ENCODE measurements at places on chromosomes 2 and 18.

DNA sequence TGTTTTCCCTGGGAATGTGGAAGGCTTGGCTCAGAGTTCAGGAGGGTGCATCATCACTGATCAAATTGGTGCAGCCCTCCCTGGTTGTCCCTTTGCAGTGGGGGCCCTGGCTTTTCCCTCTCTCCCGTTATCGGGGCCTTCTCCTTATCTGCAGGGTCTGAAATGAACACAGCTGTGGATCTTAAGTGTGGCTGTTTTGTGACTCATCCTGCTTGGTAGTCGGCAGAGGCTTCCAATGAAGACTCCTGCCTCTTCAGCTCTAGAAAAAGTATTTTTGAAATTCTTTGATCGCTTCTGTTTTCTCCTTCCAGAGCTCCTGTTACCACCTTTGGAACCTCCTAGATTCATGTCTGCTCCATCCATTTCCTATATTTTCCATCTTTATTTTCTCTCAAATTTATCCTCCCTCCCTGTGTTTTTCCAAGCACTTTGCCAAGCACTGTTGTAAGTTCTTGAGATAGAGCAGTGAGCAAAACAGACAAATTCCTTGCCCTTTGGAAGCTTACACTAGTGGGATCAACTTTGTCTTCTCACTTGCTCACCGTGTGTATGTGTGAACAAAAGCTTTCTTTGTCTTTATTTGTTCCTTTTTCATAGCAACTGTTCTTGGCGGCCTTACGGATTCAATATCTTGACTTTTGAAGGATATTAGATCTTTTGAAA is 45.7 kb downstream of the RALB start:
- no peak overlapping the region for H3K27ac ChIP-seq
- ATAC-seq, result no peak
- no peak overlapping the region for H3K4me3 ChIP-seq
- no peaks in the 10 kb centered on the region for H3K27me3 ChIP-seq
- peaks cover 15% of the 10 kb centered on the region for H3K4me1 ChIP-seq

GRCh38 chr2:162244541-162245031 is 1.3 kb upstream of the FAP start:
- no peaks in the 10 kb centered on the region for H3K4me1 ChIP-seq
- no peak for ATAC-seq
- no peaks in the 10 kb centered on the region for H3K36me3 ChIP-seq
- H3K27me3 ChIP-seq, result peaks cover 4% of the 10 kb centered on the region

DNA sequence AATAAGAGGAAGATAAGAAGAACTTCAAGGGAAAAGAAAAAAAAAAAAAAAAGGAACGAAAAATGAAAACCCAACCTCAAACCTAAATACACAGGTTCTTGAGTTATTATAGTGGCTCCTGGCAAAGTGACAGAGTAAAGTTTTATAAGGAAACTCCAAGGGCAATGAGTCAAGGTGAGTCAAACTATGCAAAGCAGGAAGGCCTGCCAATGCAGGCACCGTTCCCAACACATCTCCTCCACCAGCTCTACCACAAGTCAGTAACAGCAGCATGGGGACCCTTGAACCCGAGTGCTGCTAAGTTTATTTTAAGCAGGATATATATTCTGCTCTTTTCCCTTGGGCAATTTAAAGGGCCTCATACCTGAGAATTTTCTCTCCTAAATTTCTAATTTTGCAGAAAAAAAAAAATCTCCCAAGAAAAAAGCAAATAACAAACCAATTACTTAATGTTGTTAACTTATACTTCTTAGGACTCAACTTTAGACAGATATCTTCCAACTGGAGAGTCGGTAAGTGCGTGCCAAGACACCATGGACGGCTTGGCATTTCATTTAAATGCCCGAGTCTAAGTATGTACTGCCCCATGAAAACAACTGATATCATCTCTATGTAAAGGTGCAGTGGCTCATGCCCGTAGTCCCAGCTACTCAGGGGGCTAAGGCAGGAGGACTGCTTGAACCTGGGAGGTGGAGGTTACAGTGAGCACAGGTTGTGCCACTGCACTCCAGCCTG is 75.7 kb upstream of the TFCP2L1 start:
- no peak for ATAC-seq
- H3K27me3 ChIP-seq, result no peaks in the 10 kb centered on the region
- peaks cover 67% of the 10 kb centered on the region for H3K36me3 ChIP-seq
- H3K4me3 ChIP-seq, result no peak overlapping the region
- no peak overlapping the region for H3K27ac ChIP-seq

DNA sequence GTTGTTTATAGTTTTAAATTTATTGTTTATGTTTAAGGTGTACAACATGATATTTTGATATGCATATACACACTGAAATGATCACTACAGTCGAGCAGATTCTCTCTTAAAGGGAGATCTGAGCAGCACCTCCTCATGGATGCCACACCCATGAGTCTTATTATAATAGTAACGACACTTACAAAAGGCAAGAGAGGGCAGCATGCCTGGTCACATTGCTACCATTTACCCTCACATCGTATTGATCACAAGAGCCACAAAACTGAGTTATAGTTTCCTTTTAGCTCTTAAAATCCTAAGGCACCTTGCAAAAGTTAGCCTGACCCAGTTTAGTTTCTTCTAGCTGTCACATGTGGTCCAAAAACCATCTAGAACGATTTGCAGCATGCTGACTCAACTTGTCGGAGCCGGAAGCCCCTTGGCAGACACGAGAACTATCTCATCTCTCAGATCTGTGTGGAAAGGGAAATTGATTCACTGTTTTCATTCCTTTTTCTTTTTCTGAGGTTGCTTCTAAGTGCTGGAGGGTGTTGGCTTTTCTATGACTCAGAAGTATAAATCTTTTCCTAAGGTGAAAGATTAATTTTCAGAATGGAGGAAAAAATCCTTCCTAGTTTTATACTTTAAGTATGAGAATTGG is 85.3 kb downstream of the CDC42EP3 start:
- H3K4me3 ChIP-seq, result peak overlapping the region; percentile 13
- H3K27ac ChIP-seq, result peak overlapping the region; percentile 74
- H3K4me1 ChIP-seq, result peaks cover 67% of the 10 kb centered on the region

DNA sequence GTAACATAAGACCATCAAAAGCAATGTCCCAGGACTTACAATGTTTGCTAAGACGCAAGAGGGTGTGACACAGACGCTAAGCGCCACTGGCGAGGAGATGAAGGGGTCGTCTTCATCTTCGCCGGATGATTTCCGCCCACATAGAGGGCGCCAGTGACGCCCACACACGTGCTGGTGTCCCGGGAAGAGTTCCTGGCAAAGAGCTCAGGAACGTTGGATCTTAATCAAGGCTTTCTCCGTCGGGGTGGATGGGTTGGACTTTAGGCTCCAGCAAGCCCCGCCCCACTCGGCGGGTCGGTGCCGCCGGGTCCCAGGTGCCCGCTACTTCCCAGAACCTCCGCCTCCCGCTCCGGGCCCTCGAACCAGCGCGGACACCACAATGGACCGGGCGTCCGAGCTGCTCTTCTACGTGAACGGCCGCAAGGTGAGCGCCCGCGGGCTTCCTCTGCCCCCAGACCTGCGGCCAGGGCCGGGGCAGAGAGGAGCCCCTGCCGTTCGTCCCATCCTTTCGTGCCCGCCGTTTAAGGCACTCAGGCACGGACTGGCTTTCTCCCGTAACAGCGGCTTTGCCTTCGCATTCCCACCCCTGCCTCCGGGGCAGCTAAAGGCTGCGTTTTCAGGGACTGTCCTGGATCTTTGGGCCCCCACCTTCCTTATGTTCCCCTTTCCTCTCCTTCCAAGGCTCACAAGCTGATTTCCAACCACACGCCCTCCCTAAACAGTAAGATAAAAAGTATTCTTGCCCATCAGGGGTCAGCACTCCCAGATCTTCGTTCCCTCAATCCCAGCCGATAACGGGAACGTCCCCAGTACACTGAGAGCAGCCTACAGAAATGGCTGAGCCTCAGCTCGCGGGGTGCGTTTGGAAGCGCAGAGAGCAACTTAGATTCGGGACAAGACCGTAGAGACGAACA is at the start of gene AOX1:
Gene AOX1, plus strand, starts transcription at position 285 of the 914 bp plus-strand sequence. Its CDS starts 95 bp downstream, at position 380.
- H3K36me3 ChIP-seq, result peaks cover 6% of the 10 kb centered on the region
- peaks cover 9% of the 10 kb centered on the region for H3K4me1 ChIP-seq
- H3K4me3 ChIP-seq, result peak within 1 kb of the TSS; percentile 73
- H3K27me3 ChIP-seq, result peaks cover 40% of the 10 kb centered on the region
- ATAC-seq, result peak; percentile 34

DNA sequence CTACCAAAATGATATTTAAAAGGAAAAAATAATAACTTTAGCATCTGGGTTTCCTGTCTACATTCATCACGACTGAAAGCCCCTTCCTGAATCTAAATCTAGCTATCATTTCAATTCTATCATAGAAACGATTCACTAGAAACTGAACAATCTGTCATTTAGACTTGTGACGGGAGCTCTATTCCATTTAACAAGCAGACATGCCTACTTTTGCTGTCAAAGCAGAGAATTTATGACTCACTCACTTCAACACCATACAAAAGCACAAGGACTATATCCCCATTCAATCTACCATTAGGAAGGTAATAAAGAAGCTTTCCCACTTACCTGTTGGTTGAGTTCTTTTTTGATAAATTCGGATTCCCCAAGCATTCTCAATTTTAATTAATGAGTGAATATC is 1072.3 kb downstream of the LRP1B start:
- no peak overlapping the region for H3K4me3 ChIP-seq
- no peaks in the 10 kb centered on the region for H3K27me3 ChIP-seq
- H3K36me3 ChIP-seq, result no peaks in the 10 kb centered on the region
- no peaks in the 10 kb centered on the region for H3K4me1 ChIP-seq
- no peak for ATAC-seq

- no peak overlapping the region for H3K4me3 ChIP-seq
- H3K36me3 ChIP-seq, result peaks cover 61% of the 10 kb centered on the region
- ATAC-seq, result no peak
- H3K4me1 ChIP-seq, result no peaks in the 10 kb centered on the region
Measured at GRCh38 chr2:32745191-32745590, 117.3 kb downstream of the TTC27 start.

- H3K36me3 ChIP-seq, result peaks cover 24% of the 10 kb centered on the region
- ATAC-seq, result no peak
- H3K4me3 ChIP-seq, result peak overlapping the region; percentile 77
- peaks cover 41% of the 10 kb centered on the region for H3K4me1 ChIP-seq
- H3K27me3 ChIP-seq, result peaks cover 68% of the 10 kb centered on the region
- H3K27ac ChIP-seq, result peak overlapping the region; percentile 67
Measured at GRCh38 chr2:8684540-8684877, 2.7 kb downstream of the ID2 start.

DNA sequence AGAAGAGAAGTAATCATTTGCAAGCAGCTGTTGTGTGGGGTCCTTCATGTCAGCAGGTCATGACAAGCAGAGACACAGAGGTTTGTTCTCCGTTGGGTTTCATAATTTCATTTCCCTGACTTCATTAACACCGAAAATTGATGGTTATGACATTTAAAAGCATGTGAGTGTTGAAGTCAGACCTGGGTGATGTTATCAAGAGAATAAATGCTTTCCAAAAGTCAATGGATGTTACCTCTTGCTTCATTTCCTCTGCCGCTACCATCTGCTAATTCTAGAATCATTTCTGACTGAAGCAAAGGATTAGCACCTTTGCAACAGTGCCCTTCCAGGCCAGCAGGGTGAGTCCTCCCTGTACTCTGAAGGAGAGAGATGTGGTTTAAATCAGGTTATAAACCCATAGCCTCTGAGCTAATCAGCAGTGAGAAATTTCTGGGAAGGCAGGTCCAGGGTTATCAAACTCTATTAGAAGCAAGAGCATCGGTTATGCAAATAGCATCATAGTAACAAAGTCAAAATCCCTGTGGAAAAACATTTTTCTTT is 446.2 kb downstream of the PIK3C3 start:
- H3K36me3 ChIP-seq, result no peaks in the 10 kb centered on the region
- H3K27me3 ChIP-seq, result no peaks in the 10 kb centered on the region
- H3K27ac ChIP-seq, result no peak overlapping the region
- no peak for ATAC-seq

DNA sequence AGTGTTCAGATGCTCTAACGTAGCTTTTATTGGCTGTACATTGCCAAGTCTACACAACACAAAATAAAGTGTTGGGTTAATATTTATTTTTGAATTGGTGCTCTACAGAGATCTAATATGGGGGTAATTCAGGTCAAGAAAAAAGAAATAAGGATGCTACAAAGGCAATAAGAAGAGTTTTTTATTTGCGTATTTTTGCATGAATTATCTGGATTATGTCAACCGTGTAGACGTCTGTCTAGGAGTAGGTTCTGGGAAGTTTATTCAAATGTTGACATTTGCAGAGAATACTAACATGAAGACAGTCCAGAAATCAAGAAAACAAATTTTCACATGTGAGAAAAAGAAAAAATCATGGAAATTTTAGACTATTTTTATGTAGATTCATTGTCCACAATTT is 876.7 kb upstream of the POU3F3 start:
- no peak overlapping the region for H3K27ac ChIP-seq
- no peaks in the 10 kb centered on the region for H3K4me1 ChIP-seq
- H3K36me3 ChIP-seq, result no peaks in the 10 kb centered on the region
- no peak for ATAC-seq
- no peak overlapping the region for H3K4me3 ChIP-seq

- no peak overlapping the region for H3K27ac ChIP-seq
- H3K27me3 ChIP-seq, result peaks cover 34% of the 10 kb centered on the region
- H3K4me3 ChIP-seq, result no peak overlapping the region
- no peaks in the 10 kb centered on the region for H3K4me1 ChIP-seq
- H3K36me3 ChIP-seq, result peaks cover 5% of the 10 kb centered on the region
- ATAC-seq, result no peak
Measured at GRCh38 chr2:69667805-69668382, 24.4 kb upstream of the AAK1 start.

DNA sequence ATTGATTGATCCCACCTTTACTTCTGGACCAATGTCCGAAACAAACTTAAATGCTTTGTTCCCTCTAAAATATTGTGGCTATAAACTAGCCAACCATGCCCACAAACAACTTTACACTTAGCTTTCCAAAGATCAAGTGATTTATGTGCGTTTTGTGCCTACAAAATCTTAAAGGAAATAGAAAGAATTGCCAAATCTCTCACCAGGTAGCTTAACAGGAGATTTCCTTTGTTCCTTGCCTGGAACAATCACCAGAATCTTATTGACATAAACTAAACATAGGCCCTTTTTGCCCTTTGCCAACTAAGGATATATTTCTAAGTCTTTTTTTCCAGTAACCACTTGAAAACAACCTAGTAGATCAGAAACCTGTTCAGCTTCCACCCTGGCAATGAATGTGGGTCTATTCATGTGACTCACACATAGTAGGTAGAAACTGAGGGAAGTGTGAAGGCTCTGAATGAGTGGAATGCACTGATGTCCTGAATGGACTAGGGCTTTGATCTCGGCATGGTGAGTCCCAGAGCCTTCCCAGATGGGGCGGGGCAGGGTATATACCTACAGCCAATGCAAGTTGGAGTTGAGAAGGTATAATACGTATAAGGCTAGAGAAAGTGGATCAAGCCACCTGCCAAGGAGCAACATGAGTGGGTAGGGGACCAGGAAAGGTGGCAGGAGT is 94.6 kb upstream of the PPP1CB start:
- H3K4me3 ChIP-seq, result no peak overlapping the region
- ATAC-seq, result no peak
- H3K4me1 ChIP-seq, result no peaks in the 10 kb centered on the region
- no peak overlapping the region for H3K27ac ChIP-seq
- no peaks in the 10 kb centered on the region for H3K27me3 ChIP-seq

DNA sequence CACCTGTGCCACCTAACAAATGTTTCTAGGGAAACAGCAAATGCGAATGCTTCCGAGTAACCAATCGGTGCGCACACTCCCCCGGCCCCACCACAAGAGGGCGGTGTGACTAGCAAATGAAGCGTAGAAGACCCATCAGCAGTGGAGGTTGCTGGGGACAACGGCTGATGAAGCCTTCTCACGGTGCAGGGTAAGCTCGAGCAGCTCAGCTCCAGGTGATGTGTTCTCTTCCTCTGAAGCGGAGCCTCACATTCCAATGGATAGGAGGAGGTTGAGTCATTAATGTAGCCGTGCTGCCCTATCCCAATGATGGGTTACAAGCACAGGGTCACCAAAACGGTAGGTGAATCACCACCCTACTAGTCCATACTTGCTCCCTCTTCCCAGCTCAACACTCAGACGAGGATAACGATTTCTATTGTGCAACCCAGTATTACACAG is 127.6 kb upstream of the TWIST2 start:
- H3K36me3 ChIP-seq, result no peaks in the 10 kb centered on the region
- no peak overlapping the region for H3K27ac ChIP-seq
- H3K4me3 ChIP-seq, result no peak overlapping the region
- H3K27me3 ChIP-seq, result peaks cover 18% of the 10 kb centered on the region

All from stimulated activated memory B cell treated with anti-CD40 and anti-IgM and Interleukin-4, amounts not matched to agents 10 μg/mL and 1 μg/mL and 100 μg/mL, for 72 hours (primary cell).